Stimulated activated CD4-positive, alpha-beta T cell treated with anti-CD3 and anti-CD28 coated beads, Interleukin-15, amount 100 ng/mL, for 48 hours (primary cell): ENCODE measurements at places on chromosomes 7 and 10.

DNA sequence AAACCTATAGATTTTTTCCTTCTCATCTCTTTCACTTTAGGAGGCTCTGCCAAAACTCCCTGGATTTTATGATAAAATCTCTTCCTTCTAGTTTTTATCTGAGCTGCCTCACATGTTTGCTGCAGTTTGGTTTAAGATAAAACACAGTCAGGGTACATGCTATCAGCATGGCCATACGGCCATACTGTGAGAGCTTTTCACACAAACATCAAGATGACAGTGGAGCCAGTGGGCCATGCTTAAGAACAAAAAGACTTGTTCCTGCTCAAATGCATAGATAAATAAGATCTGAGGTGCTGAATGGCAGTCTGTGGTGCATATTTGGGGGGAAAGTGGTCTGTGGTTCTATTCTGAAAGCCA is 91.0 kb downstream of the ELMO1 start:
- DNase-seq = no peak

DNA sequence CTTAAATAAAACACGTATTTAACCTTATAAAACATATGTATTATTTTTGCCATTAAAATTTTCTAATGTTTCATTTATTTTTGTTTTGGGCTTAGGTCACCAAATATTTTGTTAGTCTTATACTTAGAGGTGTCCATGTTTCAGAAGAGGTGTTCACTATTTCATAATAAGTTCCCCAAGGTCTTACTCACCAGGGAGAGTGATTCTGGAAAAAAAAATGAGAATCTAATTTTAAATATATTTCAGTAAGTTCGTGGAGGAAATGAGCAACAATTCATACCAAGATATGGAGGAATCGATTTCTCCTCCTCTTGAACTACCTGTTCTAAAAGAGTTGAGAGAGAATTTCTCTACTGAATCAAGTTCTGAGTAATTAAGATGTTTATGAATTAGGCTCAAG is 271.6 kb upstream of the SLC26A5 start:
- DNase-seq = no peak

DNA sequence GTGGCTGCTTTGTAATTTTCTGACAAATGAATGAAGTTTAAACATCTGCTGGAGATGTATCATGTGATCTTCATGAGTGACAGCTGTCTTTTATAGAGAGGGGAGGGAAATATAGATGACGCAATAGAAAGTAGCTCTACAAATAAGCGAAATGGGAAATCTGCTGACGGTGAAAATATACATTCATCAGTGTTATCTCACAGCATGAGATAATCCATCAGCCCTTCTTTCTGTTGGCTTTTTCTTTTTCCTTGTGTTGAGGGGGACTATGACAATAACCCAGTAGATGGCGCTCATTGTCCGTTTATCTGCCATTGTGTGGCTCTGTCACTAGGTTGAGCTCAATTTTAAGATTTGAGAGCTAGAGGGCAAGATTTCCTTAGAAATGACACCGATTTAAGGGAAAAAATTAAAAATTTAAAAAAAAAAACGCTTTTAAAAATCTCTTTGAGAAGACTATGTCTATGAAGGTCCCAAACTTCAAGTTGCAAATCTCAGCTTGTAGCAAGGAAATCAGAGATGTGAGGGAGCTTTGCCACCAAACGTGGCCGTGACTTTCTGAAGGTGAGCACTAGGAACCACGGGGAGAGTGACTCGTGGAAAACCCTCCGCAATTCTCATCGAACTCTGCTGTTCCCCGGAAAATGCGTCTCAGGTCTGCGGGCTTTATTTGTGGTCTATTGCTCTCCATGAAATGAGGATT is 114.6 kb upstream of the SFMBT2 start:
- DNase-seq = peak; percentile 55

- no peak for DNase-seq
Measured at GRCh38 chr7:1474736-1475135, 15.5 kb upstream of the MICALL2 start.

GRCh38 chr10:58585435-58585834 is 72.8 kb downstream of the BICC1 start:
- no peak for DNase-seq

GRCh38 chr7:43456200-43456599 is 126.7 kb upstream of the STK17A start:
- DNase-seq = no peak

- DNase-seq = no peak
Measured at GRCh38 chr10:91589015-91589657, 43.7 kb downstream of the PPP1R3C start.

- no peak for DNase-seq
Measured at GRCh38 chr7:128360359-128360678, 1.2 kb downstream of the PRRT4 start.

DNA sequence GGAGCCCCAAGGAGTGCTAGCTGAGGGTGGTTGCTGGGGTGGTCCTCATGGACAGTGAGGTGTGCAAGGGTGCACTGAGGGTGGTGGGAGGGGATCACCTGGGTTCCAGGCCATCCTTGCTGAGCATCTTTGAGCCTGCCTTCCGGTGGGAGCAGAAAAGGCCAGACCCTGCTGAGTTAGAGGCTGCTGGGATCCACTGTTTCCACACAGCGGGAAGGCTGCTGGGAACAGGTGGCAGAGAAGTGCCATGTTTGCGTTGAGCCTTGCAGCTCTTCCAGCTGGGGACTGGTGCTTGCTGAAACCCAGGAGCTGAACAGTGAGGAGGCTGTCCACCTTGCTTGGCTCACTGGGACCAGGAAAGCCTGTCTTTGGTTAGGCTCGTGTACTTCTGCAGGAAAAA is 34.9 kb downstream of the PRF1 start:
- DNase-seq = no peak

DNA sequence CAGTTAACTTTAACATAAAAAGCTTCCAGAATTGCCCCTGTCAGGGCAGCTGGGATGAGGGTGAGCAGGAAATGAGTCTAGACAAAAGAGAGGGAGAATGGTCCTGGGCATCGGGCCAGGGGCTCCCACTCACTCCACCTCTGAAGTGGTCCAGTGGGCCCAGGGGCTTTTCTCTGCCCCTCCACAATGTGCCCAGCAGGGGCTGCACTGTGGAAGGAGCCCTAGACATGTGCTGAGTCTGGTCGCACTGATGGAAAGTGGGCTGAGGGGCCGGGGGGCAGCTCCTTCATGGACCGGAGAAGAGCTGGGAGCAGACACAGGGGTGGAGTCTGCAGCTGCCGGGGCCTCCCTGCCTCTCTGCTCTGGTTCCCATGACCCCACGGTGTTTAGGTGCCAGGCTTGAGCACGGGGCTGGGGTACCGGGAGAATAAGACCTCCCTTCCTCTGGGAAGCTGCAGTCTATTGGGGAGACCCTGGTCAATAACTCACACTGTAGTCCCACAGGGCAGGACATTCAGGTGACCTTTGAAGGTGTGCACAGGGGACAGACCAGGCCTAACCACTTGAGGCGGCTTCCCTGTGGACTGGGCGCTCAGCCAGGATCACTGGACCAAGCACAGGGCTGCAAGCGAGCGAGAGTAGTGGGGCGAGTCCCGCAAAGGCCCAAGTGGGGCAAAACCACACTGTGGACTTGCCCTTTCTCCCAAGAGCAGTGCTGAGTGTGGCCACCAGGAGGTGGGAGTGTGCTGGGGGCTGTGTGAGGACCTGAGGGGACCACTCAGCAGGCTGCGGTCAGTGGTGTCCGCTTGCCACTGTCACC is 6.1 kb downstream of the ADCY1 start:
- DNase-seq = no peak

- no peak for DNase-seq
Measured at GRCh38 chr10:70779088-70779487, 6.1 kb downstream of the TBATA start.

DNA sequence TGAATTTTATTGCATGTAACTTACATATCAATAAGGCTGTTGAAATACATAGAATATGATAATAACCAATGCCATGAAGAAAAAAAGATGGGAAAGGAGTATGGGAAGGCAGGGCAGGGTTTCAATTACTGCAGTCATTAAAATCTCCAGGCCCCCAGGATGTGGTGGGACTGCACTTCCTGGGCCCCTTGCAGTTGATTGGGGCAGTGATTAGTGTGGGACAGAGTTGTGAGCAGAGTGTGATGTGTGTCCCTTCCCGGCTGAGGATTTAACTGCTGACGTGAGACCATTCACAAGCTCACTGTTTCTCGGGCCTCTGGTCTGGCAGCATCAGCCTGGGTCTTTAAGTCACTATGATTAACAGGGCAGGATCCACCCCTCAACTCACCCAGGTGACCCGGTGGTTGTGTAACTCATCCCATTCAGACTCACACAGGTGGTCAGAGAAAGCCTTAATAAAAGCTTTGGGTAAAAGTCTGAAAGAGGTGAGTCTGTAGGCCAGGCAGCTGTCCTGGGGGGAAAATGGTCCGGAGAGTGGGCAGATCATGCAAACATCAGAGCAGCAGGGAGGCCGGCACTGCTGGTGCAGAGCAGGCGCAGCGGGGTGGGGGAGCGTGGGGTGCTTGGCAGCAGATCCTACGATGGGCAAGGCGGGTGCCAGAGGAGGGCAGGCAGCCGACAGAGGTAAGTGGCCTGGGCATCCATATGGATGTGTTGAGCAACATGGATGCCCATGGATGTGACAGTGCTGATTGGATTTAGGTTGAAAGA is 36.3 kb upstream of the WDFY4 start:
- no peak for DNase-seq

DNA sequence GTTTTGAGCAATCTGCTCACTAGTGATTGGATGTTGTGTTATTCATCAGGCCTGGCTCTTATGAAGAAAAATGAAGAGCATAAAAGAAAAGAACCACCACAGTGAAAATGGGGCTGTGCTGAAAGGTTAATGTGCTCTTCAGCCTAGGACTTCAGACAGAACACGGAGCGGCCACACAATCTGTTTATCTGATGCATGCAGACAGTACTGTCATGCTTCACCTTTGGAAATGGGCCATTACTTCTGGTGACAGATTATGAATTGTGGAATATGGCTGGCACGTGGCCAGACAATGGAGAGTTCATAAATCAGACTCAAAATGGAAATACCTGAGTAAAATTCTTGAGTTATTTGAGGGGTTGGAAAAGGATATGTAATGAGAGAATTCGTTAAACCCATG is 86.0 kb upstream of the NOBOX start:
- DNase-seq = no peak

- no peak for DNase-seq
Measured at GRCh38 chr7:46165276-46165675, 244.2 kb upstream of the IGFBP3 start.

DNA sequence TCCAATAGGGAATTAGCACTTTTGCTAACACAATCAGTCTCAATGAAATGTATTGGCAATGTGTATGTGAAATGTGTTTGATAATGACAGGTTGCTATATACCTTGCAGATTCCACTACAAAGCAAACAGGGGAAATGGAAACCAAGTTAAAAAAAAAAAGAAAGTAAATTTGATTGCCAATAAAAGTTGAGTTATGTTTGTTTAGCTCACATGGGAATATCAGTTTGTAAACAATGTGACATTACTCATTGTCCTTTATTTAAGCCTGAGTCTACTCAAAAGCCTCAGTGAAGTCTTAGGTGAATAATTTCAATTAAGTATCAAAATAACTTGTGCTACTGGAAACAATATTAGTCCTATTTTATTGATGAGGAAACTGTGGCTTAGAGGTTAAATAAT is 285.2 kb downstream of the CACNA2D1 start:
- DNase-seq = no peak

GRCh38 chr7:155682484-155682883 is 38.0 kb downstream of the RBM33 start:
- no peak for DNase-seq

DNA sequence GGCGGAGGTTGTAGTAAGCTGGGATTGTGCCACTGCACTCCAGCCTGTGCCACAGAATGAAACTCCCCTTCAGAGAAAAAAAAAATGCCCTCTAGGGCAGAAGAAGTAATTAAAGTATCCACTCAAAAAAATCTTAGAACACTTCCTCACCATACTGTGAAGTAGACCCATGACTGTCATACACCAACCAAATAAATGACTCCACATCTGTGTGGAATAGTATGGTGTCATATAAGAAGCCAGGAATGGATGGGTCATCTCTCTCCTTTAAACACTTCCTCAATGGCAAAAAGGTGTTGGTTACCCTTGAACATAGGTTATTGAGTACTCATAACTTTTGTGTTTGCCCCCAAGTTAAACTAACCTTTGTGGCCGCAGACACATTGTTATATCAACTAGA is 48.1 kb upstream of the PCGF5 start:
- DNase-seq = no peak

- no peak for DNase-seq
Measured at GRCh38 chr10:83991986-83992753, 147.1 kb upstream of the GHITM start.

DNA sequence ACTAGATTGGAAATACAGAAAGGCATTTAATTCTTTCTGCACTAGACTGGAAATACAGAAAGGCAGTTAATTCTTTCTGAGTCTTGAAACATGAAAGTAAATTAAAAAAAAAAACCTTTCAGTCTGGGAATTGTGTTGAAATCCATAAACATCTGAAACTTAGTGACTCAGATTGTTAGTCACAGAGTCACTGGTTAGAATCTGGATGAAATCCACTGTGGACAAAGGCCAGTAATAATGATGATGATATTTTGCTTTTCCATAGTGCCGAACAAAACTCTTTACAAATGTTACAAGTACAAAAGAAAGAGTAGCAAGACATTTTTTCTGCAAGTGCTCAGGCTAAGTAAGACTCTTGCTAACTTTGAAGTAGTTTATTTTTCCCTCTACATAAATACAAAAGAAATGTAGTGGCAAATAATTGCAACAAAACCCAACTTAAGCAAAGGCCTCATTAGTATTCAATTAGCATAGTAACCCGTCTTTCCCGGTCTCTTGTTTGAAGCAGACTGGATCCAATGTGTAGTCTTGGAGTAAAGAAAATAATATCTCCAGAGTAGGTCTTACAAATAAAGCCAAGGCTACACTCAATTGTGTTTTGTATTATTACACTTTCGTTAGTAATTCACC is 5.8 kb upstream of the PRTFDC1 start:
- no peak for DNase-seq

- DNase-seq = no peak
Measured at GRCh38 chr10:24214762-24215161, 5.8 kb downstream of the KIAA1217 start.

DNA sequence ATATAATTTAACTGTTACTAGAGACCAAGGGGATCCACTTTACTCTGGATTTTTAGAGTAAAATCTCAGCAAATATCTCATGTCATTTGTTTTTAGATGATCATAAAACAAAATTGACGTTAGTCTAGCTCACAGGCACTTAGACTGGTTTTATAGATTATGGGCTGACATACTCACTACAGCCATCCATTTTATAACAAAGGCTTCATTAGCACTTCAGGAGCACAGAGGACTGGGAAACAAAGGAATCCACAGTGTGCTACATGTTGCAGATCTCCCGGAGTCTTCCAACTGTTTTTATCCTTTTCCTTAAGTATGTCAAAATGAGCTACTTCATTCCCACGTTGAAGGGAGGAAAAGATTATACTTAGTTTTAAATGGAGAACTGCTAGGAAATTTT is 15.9 kb upstream of the SCRN1 start:
- no peak for DNase-seq
